Karpas-422 (cell line): ENCODE measurements at places on chromosomes 4 and X. TPM values are rescaled to one million over a fixed set of nuclear protein-coding genes. Genes with fewer than 3 reads are reported as not detected.

DNA sequence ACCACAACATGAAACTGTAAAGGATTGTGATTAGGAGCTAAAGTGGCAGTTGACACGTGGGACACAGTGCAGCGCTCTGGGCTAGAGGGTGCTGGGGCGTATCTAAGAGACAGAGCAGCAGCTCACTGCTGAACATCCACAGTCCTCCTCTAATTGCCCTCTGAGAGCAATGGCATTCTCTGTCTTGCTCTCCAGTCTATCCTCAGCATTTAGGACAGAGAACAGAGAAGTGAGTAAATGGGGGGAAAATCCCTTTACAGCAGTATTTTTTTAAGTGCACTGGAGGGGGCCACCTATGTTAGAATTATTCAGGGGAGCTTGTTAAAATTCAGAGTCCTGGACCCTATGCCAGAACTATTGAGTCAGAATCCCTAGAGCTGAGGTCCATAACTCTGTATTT lies 4.2 kb upstream of the TMEM154 start:
- no peak for DNase-seq

GRCh38 chr4:84925558-84925957 lies 40.9 kb downstream of the WDFY3 start:
- DNase-seq, result no peak

BEND4 gene
- not detected in 2 replicates for total RNA-seq

GRCh38 chrX:30570505-30570904 lies 7.1 kb downstream of the TASL start:
- peak; percentile 79 for DNase-seq

PRMT9 gene
- total RNA-seq, result 13.7 and 21.7 TPM in 2 replicates

CXXC4 gene
- not detected in 2 replicates for total RNA-seq

GRCh38 chr4:156255230-156256007 lies 301.8 kb upstream of the CTSO start:
- DNase-seq, result no peak

PDZD11 gene
- 51.5 and 54.5 TPM in 2 replicates for total RNA-seq

DNA sequence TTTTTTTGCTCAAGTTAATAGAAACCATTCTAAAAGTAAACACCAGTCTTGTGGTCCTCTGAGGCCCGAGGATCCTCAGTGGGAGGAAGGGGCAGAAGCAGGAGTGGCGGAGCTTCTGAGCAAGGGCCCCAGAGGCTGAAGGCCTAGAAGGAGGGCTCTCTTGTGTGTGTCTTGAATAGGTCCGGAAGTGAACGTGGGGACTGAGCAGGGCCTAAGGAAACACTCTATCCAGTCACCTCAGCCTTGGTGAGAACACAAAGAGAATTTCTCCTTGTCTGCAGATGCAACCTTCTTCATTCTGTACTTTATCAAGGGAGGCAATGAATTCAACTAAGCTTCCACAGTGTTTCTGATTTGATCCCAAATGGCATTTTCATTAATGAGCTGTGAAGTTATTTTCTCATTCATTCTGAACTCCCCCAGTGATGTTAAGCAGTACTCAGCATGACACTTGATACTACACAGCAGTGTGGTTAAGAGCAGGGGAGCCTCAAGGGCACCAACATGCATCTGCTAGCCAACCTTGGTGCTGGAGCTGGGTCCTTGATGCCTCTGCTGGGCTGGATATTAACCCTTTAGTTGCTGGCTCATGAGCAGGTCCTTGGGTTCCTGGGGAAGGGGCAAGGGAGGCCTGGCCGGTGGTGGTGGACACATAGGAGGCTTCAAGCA lies 64.7 kb downstream of the RBM47 start:
- no peak for DNase-seq

MAGEC1 gene
- total RNA-seq, result not detected in 2 replicates

GRCh38 chr4:11608992-11609391 lies 180.3 kb upstream of the HS3ST1 start:
- no peak for DNase-seq

DNA sequence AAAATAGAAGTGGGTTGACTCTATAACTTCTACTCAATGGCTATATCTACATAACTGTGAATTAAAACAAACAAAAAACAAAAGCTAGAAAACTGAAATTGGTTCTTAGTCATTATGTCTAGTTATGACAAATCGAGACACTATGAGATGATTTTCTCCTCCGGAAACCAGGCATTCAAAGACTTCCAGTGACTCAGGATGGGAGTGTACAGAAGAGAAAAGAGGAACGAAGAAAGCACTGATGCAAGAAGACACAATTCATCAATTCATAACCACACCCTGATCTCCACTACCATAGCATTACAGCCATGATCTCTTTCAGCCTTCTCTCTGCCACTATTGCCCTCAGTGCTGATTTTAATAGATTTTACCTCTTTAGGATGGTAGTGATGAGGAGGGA lies 253.6 kb downstream of the CBLL2 start:
- no peak for DNase-seq

DNA sequence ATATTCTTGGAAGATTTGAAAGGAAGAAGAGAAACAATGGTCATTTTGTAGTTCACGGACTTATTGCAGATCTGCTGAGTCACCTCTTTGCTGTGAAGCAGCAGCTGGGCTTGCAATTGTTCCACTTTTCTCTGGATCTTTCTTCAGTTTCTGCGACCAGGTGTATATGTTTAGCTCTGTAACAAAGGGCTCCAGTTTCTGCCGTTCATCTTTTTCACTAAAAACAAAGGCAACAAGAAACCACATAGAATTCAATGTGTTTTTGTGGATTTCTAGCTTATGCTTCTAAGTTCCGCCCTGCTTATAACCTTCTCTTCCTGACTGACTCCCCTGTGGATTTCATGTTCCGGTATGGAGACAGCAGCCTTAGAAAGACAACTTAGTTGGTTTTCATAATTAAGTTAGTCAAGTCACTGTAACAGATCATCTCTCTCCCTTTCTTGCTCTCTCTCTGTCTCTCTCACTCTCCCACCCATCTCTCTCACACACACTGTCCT lies 121.6 kb upstream of the EPHA5 start:
- DNase-seq, result no peak

COX7B2 gene
- not detected in 2 replicates for total RNA-seq

DNA sequence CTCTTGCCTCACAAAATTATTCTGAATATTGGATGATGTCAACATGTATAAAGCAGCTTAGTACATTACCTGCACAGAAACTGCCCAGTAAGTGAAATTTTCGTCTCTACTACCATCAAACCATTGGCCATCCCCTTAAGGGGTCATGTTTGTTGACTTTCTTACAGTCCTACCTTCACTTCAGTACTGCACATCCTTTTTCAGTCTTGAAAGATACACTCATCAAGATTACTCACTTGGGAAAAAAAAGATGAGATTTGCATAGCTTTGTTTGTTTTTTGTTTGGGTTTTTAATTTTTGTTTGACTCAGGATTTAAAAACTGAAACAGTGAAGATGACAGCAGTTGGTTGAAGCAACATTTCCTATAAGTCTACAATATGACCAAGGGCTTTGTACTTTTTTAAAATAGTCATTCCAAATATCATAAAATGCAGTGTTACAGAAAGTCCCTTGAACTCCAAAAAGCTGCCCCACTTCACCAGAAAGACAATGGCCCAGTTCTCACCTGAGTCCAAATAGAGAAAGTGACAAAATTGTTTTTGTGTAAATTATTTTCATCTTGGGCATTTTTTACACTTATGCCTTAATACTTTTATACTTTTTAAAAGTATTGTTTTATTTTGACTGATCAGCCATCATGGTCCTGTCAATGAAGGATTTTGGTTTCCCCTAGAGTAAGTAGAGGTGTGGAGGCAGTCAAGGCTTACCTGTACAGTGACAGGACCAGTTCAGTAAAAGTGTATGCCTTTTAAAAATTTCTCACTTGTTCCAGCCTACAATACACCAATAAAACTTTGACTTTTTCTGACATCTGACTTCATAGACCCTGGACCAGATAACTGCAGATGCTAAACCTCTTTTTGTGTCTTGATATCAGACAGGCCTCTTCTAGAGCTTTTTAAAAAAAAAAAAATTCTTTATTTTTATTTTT lies 59.7 kb upstream of the EDA2R start:
- DNase-seq, result no peak

NLGN4X gene
- total RNA-seq, result 96.9 and 183 TPM in 2 replicates

FBXO8 gene
- total RNA-seq, result 7.9 and 13.5 TPM in 2 replicates

AKAP4 gene
- not detected in 2 replicates for total RNA-seq

- no peak for DNase-seq
Observed at GRCh38 chr4:184810720-184811119, 15.0 kb downstream of the ACSL1 start.

UGT2A1 gene
- total RNA-seq, result not detected in 2 replicates

DNA sequence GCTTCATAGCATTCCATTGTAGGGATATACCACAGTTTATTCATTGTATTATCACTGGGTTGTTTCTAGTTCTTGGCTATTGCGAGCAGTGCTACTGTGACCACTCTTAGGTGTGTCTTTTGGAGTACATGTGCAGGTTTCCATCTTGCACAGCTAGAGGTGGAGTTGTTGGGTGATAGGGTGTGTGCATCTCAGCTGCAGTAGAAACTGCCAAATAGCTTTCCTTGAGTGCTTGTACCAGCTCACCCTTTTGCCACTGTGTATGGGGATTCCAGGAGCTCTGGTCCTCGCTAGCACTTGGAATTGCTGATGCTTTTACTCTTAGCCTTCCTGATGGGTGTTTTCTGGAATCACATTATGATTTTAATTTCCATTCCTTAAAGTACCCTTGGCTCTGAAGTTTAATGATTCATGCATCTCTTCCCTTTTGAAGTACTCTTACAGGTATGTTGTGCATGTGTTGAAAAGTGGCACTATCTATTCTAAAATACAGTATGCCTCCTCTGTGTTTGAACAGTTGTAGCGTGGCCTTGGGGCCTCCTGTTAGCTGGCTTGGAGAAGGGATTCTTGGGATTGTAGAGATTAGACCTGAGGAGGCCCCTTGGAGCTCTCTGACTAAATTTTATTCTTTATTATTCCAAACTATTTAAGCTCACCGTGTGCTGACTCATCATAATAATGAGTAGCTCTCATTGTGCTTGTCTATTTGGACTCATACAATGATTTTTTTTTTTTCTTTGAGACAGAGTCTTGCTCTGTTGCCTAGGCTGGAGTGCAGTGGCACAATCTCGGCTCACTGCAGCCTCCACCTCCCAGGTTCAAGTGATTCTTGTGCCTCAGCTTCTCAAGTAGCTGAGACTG lies 38.4 kb downstream of the HTT start:
- peak; percentile 40 for DNase-seq

FAM53A gene
- total RNA-seq, result 1.5 and 3.6 TPM in 2 replicates

ZMYM3 gene
- total RNA-seq, result 28.3 and 29.1 TPM in 2 replicates

DNA sequence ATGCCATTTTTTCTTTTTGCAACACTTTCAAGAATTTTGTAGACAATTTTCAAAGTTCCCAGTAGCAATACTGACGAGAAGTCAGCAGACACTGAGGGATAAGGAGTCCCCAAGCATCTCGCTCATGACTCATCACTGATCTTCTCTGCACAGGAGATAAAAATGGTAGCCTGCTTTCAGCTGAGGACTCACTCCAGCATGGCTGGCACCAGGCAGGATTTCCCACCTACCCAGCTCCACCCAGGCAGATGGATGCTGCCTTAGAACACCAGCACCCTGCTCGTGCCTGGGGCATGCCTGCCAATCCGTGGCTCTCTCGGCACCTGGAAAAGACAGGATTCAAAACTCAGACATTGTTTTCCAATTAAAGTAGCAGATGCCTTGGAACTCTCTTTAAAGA lies 24.9 kb downstream of the JAKMIP1 start:
- DNase-seq, result no peak

DNA sequence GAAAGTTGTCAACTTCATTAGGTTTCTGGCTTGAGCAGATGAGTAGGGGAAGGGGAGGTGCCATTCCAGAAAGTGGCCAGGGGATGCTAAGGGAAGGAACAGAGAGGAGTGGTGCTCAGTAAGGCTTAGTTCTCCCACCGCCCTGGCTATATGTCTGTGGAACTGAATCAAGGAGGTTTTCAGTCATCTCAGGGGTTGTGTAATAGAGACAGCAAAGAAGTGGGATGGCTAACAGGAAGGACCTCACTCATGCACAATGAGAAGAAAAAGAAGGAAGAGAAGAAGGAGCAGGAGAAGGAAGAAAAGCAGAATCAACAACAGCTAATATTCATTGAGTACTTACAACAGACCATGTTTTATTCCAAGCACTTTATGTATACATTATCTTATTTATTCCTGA lies 368.7 kb downstream of the MID1IP1 start:
- DNase-seq, result no peak

DNA sequence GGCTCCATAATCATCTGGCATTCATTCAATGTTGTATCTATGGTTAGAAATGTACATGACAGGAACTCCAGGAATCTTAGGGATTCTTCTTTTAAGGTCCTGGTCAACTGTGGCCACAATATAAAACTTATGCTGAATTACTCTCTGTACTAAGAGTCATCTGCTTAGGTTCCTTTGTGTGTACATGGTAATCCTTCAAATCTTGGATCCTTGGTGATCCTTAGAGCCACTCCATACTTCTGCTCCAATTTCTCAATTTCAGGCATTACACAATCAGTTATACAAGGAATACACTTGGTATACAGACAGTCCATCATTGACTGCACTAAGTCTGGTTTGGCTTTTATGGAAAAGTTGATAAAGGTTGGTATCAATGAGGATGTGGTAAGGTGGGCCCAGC lies 5.8 kb downstream of the SRD5A3 start:
- DNase-seq, result no peak

DNA sequence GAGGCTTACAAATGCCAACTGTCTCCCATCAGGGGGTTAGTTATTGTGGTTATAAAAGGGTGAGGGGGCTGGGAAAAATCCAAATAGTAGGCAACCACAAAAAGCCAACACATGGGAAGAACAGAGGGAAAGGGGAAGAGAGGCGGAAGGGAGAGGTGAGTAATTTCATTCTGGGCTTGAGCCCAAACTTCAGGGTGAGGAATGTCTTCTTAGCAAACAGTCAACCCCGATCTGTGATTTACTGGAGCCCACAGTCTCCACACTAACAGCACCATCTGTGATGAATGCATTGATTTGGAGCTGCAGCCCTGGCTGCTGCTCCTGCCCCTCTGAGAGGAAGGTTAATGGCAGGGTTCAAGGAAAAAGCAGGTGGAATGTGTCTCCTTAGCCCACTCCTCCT lies 162.2 kb upstream of the GPR101 start:
- no peak for DNase-seq

MAGEA11 gene
- not detected in 2 replicates for total RNA-seq

DNA sequence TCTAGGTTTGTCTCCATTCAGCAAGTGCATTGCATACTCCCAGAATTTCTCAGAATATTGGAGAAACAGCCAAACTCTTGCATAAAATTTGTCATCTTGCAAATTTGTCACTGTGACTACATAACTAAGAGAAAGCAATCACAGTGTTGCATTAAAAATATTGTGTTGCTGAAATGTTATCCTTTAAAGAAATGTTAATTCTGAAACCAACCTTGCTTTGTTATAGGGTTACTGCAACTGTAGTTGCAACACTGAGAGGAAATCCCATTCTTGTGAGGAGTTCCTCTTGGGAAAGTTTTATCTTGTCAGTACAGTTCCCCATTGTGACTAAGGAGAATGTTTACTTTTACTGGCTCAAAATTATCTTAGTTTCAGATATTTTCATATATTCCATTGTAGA lies 20.9 kb downstream of the CYBB start:
- no peak for DNase-seq

GRCh38 chr4:38723726-38724474 lies 58.9 kb downstream of the TLR10 start:
- no peak for DNase-seq
